Cardiac septum (tissue), 1 donor: ENCODE measurements at places on chromosomes 4 and X.

DNA sequence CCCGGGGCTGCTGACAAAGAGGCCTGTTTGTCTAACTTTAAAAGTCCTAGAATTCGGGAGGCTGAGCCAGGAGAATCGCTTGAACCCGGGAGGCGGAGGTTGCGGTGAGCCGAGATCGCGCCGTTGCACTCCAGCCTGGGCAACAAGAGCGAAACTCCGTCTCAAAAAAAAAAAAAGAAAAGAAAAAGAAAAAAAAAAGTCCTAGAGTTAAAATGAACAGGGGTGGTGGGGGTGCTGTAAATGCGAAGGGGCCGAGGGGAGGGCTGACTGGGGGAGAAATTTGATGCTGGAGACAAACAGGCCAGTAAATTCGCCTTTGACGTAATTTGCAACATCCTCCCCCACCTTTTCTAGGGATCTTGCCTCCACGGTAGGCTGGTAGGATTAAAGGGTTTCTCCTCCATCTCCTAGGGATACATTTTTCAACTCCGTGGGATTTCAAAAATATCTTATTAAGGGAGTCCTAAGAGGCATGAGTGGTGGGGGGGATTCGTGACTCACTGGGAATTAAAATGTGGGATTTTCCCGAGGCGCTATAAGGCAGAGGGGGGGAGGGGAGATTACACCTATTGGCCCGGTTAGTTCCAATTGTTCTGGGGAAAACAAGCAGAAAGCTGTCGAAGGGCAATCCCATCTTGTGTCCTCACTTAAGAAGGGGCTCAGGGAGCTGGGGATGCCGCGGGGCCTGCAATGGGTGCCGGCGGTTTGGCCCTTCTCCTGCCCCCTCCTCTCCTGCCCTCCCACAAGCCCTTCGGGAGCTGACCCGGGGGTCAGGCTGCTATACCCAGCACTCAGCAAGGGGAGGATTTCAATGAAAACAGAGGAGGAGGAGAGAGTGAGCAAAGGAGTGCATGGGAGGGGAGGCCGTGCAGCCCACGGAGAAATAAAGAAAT lies 3.0 kb upstream of the BCOR start:
- no peak for DNase-seq

GRCh38 chrX:30637874-30638815 lies 15.1 kb upstream of the GK start:
- no peak for DNase-seq

- no peak for DNase-seq
Measured at GRCh38 chr4:186882293-186882692, 158.6 kb upstream of the FAT1 start.

DNA sequence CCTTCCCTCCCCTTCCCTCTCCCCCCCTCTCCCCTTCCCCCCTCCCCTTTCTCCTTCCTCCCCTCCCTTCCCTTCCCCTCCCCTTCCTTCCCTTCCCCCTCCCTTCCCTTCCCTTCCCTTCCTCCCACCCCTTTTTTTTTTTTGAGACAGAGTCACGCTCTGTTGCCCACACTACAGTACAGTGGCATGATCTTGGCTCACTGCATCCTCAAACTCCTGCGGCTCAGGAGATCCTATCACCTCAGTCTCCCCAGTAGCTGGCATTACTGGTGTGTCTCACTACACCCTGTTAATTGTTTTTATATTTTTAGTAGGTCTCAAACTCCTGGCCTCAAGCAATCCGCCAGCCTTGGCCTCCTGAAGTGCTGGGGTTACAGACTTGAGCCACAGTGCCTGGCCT lies 66.6 kb downstream of the TBC1D9 start:
- DNase-seq = no peak

- no peak for DNase-seq
Measured at GRCh38 chr4:121686255-121686654, 10.5 kb downstream of the ANXA5 start.

- no peak for DNase-seq
Measured at GRCh38 chrX:76253432-76253831, 80.6 kb downstream of the PBDC1 start.

DNA sequence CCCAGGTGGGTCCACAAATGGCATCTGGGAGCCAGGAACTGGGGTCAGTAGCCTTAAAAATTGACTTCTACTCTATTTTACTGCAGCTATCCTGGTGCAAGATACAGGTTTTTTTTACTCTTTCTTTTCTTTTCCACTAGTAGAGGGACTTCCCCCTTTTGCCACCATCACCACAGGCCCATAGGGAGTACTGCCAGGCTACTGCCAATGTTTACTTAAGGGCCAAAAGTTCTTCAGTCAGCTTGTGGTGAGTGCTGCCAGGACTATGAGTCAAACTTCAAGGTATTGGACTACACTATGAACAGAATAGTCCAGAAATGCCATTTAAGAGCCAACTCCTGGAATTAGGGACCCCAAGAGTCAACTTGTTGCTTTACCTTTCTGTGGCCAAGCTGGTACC lies 94.7 kb downstream of the EDA2R start:
- DNase-seq = no peak

DNA sequence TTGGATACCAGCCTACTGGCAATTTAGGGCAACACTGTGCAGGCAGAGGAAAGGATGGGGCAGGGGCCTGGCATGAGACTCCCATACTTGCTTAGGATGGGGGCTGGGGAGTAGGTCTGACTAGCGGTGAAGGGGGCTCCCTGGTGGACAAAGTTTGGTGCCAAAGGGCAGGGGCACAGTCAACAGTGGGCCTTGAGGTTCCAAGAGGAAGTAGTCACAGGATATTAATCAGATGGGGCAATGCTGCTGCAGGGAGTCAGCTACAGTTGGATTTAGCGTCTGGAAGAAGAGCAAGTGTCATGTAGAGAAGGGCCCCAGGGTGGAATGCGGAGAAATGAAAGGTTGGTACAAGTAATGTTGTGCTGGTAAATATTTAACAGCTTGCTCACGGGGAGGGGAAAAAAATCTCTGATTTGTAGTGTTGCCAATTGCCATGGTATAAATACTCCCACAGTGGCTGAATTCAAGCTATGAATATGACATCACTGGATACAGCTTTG lies 139.4 kb downstream of the PJA1 start:
- DNase-seq = no peak

- no peak for DNase-seq
Measured at GRCh38 chrX:45517090-45517973, 316.7 kb upstream of the DIPK2B start.

GRCh38 chr4:32133141-32133540 lies 1413.0 kb downstream of the PCDH7 start:
- DNase-seq = no peak

GRCh38 chr4:47359891-47360290 lies 103.6 kb downstream of the COMMD8 start:
- no peak for DNase-seq

GRCh38 chrX:110418316-110419235 lies 59.9 kb downstream of the RTL9 start:
- DNase-seq = no peak

DNA sequence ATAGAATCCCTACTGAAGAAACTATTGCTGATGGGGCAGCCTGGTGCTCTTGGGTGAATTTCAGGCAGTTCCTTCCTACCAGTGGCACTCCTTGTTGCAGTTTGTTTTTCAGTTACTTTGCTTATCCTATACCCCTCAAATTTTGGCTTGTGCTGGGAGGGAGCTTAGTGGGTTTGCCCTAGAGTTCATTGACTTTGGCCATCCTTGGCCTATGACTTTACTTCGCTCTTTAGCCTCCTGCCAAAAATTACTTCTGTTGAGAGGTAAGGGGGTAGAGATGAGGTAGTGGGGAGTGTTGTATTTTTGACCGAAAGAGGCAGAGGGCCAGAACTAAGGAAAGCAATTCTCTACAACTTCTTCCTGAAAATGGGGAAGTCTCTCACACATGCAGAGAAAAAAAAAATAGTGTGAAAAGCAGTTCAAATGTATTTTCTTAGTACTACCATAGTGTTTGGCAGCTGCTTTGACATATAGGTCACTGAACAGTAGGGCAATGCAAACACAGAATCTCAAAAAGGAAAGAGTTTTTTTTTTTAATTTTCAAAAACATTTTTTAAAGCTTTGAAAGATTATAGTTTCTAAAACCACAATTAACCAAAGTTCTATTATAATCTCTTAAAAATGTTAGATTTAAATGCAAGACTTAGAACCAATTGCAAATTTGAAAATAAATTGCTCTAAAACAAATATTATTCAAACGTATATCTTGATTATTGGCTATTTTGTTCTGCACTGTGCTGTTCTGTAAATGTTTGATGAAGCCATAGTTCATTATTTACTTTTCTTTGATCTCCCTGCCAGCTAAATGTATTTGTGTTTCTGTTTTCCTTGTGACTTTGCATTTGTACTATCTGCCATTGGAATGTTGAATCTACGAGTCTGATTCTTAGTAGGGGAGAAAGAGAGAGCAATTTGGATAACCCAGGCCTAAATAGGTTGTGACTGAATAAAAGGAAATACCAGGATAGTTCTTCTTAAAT lies 73.6 kb downstream of the DCK start:
- no peak for DNase-seq

GRCh38 chr4:165454426-165454825 lies 75.6 kb downstream of the CPE start:
- no peak for DNase-seq

DNA sequence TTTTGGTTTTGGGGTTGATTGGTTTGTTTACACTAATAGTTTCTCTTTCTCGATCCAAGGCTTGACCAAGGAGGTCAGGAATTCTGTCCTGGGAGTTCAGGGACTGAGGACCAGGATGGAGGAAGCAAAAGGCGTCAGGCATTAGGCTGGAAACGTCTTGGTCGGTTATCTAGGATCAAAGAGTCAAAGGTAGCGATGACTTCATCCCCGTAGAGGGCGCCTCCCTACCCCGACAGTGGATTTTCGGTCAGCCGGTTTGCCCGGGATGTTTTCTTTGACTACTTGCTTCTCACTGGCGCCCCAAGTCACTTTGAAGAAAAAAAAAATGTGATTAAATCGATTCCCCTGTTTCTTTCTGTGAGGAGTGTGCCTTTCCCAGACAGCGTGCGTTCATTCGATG lies 980 bp upstream of the FHDC1 start:
- DNase-seq = no peak

- DNase-seq = no peak
Measured at GRCh38 chr4:535924-536281, 36.9 kb downstream of the PIGG start.
